ENCODE measurements at places on chromosomes 11 and 22.

GRCh38 chr11:43558556-43559127 is 121.9 kb upstream of the HSD17B12 start:
- DNase-seq: no peak

DNA sequence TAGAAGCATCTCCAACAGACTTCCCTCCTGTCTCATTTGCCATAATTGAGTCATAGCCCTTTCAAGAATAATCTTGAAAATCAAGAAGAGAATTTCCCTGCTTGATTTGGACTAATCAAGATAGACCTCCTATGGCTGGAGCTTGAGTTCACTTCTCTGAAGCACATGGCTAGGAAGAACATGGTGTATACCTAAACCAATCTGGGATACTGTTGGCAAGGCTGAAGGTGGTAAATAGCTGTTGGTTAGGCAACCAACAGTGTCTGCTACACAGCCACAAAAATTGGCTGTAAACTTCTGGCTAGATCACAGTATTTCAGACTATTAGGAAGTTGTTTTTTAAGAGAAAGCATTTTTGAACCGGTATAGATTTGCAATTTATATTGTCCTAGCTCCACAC is 4.9 kb downstream of the CRYAB start:
- DNase-seq: no peak

- no peak for DNase-seq
These were observed 26.1 kb downstream of the IRAG1 start for GRCh38 chr11:10667521-10667885.

- DNase-seq: peak; percentile 44
These were observed 456 bp upstream of the PARVB start for GRCh38 chr22:44023404-44024287.

- DNase-seq: no peak
These were observed 39.1 kb downstream of the TMEM123 start for GRCh38 chr11:102413497-102413896.

DNA sequence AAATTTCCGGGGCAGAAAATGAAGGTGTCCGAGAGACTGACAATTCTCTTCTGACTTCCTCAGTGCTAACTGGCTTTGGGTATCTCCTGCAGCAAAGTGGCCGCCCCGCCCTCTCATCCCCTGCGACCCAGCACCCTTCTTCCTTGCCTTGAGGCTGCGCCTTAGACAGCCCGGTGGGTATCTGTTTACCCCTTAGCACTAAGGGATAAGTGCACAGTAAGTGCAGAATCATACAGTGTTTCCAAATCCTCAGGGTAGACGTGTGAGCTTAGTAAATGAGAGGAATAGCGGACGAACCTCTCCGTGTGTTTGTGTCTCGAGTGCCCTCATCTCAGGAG is 368 bp upstream of the CHORDC1 start:
- no peak for DNase-seq

- DNase-seq: no peak
These were observed 3.6 kb downstream of the USP35 start for GRCh38 chr11:78192223-78192719.

Data from hematopoietic multipotent progenitor cell treated with erythropoietin and hydrocortisone succinate and interleukin-3 and kit ligand, for 15 days (in vitro differentiated cells).